ENCODE measurements at places on chromosomes 13 and 19.

- DNase-seq, result no peak
These were observed 26.0 kb upstream of the PEG3 start for GRCh38 chr19:56866538-56866937.

GRCh38 chr19:29401712-29402421 lies 123.9 kb upstream of the VSTM2B start:
- no peak for DNase-seq

DNA sequence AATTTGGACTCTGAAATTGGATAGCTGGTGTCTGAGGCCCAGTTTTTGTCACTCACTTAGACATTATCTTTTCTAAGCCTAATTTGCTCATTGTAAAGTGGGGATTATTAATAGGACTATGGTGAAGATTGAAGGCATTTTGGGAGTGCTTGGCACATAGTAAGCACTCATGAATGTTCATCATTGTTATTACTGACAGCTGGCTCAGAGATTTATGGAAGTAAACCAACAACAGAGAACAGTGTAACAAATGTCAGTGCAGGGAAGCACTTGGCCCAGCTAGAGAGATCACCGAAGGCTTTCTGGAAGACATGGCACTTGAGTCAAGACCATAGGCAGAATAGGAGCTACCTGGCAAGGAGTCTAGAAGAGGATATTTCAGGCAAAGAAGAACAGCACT lies 92.3 kb downstream of the RFC3 start:
- no peak for DNase-seq

DNA sequence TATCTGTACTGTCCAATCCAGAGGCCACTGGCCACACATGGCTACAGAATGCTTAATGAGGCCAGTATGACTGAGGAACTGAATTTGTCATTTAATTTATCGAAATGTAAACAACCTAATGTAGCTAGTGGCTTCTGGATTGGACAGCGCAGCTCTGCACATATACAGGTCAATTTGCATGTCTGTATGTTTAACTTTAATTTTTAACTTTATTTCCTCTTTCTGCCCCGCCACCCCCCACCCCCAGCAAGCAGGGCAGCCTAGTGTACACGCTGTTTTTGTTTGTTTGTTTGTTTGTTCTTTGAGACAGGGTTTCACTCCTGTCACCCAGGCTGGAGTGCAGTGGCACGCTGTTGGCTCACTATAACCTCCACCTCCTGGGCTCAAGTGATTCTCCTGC lies 15.5 kb downstream of the ZSWIM9 start:
- DNase-seq, result no peak

- DNase-seq, result no peak
These were observed 30.5 kb downstream of the NFIC start for GRCh38 chr19:3396881-3397265.

GRCh38 chr19:54586397-54586796 lies 7.0 kb upstream of the LILRA1 start:
- no peak for DNase-seq

DNA sequence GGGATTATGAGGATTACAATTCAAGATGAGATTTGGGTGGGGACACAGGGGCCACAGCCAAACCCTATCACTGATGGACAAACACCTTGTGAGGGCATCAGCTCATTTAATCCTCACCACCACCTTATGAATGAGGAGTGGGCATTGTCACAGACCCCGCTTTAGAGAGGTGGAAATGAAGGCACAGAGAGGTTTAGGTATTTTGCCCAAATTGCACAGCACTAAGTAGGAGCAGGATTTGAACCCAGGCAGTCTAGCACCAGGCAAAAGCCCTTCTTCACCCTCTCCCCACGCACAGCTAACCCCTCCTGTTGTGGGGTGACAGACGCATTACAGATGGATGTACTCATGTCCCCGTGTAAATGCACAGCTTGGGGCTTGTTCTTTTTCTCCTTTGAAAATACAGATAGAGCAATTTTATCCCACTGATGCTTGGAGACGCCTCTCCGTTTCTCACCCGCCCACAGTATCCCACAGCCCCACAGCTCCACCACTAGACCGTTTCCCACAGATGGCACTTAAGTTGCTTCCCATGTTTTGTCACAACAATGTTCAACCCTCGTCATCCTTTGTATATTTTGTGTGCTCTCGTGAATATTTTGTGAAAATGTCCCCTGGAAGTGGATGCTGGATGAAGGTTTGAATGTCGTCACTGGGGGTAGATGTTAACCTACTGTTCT lies 48.2 kb downstream of the ANKRD10 start:
- no peak for DNase-seq

- no peak for DNase-seq
These were observed 111.0 kb downstream of the FNDC3A start for GRCh38 chr13:49086722-49087121.

DNA sequence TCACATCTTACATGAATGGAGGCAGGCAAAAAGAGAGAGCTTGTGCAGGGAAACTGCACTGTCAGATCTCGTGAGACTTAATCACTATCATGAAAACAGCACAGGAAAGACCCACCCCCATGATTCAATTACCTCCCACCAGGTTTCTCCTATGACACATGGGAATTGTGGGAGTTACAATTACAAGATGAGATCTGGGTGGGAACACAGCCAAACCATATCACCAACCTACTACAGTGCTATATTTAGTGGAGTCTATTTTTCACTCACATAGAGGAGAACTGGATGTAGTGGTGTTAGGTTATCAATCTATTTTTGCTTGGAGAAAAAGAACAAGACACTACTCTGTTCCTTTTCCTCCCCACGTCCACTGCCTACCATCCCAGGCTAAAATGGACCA lies 276.6 kb downstream of the KCTD12 start:
- DNase-seq, result no peak

DNA sequence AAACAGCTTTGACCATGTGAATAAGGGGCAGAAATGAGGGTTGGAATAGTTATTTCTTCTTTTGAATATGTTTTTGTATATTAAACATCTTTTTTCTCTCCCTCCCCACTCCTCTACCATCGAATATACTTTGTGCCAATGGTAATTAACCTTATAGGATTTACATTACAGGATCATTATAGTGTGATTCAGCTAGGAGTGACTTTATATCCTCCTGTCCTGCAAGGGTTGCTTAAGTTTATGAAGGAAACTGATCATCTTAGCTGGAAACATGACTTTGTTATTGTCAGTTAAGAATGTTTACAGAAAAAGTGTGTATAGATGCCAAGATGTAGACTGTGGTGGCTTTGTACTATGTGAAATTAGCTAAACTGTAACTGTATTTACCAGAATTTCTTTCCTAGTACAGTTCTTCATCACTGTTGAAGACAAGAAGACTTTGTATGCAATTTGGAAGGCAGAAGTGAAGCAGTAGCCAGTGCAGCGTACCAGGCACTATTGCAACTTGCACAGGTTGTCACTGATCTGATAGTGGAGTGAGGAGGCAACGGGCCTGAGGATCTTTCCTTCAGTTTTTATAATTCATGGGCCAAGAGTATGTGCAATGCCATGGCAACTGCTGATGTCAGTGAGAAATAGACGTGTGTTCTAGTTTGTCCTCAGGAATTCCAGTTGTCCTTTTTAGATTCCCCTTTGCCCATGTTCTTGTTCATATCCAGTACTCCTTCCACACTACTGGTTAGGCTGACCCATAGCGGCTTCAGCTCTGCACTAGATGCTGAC lies 8.2 kb upstream of the PAN3 start:
- DNase-seq, result no peak

DNA sequence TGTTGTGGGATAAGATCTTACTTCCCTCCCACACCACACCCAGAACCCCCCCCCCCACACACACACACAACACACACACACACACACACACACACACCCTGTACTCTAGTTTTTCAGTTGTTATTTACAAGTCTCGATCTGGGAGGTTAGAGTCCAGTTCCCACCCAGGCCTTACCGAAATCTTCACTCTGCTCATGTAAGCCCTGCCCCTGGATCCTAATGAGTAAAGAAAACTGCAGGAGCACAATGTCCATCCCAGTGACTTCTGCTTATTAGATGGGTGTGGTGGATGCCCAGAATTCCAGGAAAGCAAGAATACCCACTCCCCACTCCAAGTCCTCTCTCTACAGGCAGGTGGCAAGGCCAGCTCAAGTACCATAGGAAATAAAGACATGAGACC lies 23.0 kb downstream of the STARD13 start:
- no peak for DNase-seq

GRCh38 chr19:19111136-19111835 lies 27.0 kb downstream of the TMEM161A start:
- DNase-seq, result no peak

- DNase-seq, result no peak
These were observed 14.3 kb upstream of the SCEL start for GRCh38 chr13:77521194-77521593.

DNA sequence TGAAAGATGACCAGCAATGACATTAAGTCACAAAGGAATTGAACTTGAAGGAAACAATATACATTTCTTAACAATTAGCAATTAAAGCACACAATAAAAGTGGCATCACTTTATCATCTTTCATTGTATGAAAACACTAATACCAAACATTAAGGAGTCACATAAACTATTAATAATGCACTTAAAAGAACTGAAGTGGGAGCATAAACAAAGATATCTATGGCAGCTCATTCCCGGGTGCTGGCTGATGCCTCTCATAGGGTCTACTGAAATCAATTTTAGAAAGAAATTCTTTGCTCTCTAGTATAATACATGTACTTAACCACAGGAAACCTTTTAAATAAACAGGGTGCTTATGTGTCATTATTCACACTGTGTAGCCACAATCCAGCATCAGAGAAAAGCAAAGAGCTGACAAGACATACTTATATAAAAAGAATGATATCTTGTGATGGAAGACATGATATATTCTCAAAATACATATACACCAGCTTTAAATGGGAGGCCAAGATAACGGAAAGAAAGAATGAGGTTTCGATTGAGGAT lies 1207.8 kb downstream of the EFNB2 start:
- DNase-seq, result no peak

DNA sequence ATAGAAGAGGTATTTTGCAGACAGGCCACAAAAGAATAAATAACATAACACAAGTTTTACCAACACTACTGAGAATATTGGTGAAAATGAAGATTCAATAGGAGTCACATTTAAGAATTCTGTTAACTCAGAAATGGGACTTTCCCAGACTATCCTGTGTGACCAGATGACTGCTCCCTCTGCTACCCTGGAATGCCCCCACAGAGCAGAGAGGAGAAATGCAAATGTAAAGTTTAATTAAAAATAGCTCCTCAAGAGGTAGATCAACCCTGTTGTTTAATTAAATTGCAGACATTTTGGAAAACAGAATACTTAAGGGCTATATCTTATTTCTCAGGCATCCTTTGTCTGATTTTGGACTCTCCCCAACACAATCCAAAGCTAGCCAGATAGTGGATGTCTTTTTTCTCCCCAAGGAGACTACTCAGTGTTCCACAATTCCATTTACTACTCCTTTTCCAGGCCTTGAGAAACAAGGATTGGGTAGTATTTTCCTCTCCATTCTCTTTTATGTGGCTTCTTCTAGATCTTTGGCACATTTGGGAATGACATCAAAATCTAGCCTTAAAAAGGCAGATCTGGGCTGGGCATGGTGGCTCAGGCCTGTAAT lies 104.7 kb upstream of the TSC22D1 start:
- DNase-seq, result no peak

DNA sequence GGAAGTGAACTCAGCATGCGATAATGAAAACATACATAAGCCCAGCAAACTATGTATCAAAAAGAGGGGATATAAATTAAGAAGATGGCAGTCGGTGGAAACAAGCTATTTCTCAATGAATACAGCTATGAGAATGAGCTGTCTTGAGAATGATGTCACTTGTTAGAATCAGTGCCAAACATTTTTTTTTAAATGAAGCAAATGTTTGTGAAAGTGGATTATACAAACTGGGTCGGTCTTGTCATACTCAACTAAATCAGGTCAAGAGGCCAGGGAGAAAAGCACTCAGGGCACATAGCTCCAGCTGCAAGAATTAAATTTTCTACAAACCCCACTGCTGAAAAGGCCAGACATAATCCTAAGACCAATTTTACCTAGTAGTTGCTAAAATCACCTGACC lies 1048.4 kb downstream of the SLITRK1 start:
- DNase-seq, result no peak

DNA sequence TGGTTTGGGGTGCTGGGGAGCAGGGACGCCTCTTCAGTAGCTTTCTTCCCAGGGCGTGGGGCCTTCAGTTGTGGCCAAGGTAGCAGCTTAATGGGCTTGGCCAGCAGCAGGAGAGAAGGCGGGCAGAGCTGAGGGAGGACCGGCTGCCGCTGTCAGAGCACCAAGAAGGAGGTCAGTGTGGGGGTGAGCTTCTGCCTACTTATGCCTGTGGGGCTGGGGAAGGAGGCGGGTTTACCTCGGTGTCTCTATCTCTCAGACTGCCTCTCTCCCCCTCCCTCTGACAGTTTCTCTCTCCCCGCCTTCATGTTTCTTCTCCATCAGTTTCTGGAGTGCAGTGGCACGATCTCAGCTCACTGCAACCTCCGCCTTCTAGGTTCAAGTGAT lies at the start of gene CAPN12:
Gene CAPN12 (minus strand): TSS at position 177 of the 384 bp plus-strand sequence. CDS start 309 bp downstream, outside the sequence.
- DNase-seq, result no peak

DNA sequence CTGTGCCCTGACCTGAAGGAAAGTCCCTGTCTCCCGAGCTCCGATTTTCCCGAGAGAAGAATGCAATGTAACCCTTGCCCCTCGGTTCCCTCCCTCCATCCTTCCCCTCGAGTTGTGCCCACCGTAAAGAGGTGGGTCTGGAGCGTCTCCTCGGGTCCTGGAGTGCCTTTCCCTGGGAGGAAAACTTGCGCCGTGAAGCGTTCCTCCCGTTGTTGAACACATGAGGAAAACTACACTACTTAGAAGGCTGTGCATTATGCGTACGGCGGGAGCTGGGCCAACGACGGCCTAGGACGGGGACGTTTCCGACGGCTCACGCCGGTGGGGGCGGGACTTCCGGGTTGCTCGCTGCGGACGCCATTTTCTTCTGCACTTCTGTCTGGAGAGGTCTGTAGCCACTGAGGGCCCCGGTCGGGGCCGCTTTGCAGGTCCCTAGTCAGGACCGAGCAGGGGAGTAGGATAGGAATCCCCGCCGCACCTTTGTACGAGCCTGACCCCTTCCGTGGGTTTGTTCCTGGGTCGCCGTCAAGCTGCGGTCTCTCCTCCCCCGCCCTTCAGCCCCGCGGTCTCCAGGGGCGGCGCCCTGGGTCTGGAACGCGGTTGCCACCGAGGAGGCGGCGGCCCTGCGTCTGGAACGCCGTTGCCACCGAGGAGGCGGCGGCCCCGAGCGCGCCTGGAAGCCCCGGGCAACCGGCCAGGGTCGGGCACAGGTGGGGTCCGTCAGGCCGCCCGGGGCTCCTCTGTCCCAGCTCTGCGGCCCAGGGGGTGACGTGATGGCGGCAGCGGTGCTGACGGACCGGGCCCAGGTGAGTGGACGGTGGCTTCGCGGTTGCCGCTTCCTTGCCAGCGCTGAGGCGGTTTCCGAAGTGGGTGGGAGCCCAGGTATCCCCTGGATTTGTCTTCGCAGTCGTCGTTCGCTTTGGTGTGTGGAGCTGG lies at the start of gene ZNF264:
Gene ZNF264 (plus strand): TSS at position 360 of the 936 bp plus-strand sequence. CDS start 414 bp downstream, at position 774.
- peak; percentile 62 for DNase-seq

GRCh38 chr13:48542581-48543341 lies 9.9 kb upstream of the RCBTB2 start:
- DNase-seq, result no peak

- no peak for DNase-seq
These were observed 11.1 kb upstream of the CYP2A7 start for GRCh38 chr19:40893112-40893511.

All from HS-27A (cell line).